ENCODE measurements at places on chromosomes 6 and 20.
A peak's percentile ranks its signal among the peaks of the same experiment; 100 is the strongest.

GRCh38 chr20:2804041-2804828 lies 3.8 kb upstream of the CPXM1 start:
- no peak for DNase-seq

GRCh38 chr6:113530769-113531168 lies 326.4 kb upstream of the MARCKS start:
- DNase-seq, result peak; percentile 36

- DNase-seq, result no peak
Measured at GRCh38 chr20:7772371-7772770, 167.9 kb downstream of the HAO1 start.

GRCh38 chr6:34207695-34208443 lies 28.8 kb upstream of the HMGA1 start:
- peak; percentile 40 for DNase-seq

- no peak for DNase-seq
Measured at GRCh38 chr20:6533761-6534479, 233.6 kb upstream of the BMP2 start.

GRCh38 chr20:64158346-64159285 lies 5.6 kb upstream of the MYT1 start:
- no peak for DNase-seq

DNA sequence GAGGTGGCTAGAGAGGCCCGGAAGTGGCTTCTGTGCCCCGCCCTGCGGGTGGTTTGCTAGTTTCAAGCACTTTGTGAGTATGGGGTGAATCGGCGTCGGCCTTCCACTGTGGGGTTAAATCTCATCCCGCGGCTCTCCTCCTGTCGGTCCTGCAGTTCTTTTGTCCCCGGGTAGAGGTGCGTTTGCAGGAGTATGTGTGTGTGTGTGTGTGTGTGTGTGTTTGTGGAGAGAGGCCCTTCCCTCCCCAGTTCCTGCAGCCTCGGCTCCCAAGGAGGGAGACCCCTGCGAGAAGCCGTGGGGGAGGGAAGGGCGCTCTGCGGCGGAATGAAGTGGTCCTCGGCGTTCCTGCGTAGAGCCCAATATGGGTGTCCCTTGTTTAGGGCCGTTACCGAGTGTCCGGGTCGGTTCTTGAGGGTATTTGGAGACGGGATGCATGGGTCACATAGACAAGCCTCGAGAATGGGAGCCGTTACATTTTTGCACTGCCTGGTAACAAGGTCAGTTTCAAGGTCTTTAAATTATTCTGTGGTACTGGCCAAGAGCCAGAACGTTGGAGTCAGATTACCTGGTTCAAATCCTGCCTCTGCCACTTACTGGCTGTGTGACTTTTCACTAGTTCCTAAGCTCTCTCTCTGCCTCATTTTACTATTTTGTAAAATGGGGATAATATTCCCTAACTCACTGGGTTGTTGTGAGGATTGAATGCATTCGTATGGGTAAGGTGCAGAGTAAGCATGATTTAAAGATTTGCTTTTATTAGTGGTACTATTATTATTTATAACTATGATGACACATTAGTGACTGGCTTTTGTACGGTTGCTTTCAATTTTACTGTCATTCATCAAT lies at the start of gene ZKSCAN3:
Gene ZKSCAN3 (plus strand): TSS at position 56 of the 846 bp plus-strand sequence. CDS start 9,640 bp downstream, outside the sequence.
- DNase-seq, result peak; percentile 84

DNA sequence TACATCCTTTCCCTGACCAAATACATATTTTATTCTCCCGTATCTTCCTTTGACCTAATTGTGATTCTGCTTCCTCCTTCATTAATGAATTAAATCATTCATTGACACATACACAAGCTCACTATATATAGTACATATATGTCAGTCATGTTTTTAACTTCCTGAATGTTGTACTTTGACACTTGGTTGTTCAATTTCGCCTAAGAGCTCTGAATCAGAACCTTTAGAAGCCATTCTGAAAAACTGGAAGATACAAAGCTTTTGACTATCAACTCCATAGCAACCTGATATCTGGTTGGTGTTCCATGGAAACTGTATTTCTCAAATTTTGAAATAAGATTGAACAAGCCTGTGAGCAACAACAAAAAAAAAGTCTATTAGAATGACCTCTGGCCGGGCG lies 27.3 kb upstream of the HFE start:
- DNase-seq, result peak; percentile 51

GRCh38 chr20:24964506-24964840 lies 15.4 kb downstream of the CST7 start:
- no peak for DNase-seq

DNA sequence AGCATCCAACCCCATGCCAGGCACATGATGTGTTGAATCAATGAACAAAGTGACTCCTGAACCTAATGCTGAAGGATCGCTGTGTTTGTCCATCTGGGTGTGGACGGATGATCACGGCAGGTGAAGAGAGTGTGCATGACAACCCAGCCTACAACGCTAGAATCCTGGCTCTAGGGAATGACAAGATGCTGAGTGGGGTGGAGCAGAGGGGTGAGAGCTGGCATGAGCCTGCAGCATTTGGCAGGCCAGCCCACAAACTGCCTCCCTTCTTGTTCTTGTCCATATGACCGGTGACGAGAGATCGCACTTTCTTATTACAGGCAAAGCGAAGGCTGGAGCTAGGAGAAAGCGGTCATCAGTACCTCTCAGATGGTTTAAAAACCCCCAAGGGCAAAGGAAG lies 54.7 kb upstream of the CDKAL1 start:
- DNase-seq, result no peak

DNA sequence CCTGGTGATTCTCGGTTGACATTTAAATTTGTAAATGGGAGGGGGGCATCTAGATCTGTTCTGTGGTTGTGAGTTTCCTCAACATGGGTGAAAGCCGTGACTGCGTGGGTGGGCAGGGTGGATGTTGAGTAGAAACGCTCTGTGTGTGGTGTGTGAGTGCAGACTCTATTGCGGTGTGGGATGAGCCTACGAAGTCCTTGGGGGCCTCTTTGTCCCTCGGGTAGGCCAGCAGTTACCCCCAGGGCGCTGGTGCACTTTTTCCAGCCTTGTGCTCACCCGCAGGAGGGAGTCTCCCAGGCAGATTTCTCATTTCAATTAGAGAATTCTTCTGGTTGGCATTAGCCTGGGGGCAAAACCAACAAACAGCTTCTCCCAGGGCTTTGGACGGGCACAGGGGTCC lies 10.6 kb downstream of the TOX2 start:
- DNase-seq, result no peak

GRCh38 chr6:7697432-7697819 lies 28.5 kb upstream of the BMP6 start:
- no peak for DNase-seq

GRCh38 chr6:104623052-104623690 lies 236.5 kb downstream of the HACE1 start:
- DNase-seq, result no peak

- no peak for DNase-seq
Measured at GRCh38 chr6:117487821-117488220, 5.3 kb downstream of the DCBLD1 start.

DNA sequence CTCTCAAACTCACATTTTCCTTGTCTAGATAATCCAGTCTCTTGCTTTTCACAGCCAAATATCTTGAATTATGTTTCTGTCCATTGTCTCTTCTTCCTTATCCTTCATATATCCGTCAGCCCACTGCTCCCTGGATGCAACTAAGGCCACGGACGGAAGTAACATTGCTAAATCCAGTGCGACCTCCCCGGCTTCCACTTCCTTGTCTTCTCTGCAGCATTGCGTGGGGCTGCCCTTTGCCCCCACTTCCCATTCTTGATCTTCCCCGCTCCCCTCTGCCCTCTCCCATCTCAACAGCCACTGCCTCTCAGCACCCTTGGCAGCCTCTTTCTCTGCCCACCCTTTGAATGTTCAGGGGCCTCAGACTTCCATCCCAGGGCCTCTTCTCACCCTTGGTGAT lies 190.4 kb upstream of the UST start:
- DNase-seq, result peak; percentile 49

DNA sequence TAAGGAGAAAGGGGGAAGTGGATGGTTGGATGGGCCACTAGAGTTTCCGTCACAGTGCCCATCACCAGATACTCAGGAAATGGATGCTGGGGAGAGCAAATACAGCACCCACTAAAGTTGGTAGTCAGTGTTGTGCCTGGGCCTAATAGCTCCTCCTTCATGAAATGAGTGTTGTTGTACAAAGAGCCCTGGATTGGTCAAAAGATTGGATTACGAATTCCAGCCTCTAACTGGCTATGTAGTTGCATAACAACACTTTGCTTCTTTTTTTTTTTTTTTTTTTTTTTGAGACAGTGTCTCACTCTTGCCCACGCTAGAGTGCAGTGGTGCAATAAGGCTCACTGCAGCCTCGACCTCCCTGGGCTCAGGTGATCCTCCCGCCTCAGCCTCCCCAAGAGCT lies 27.4 kb downstream of the KCNG1 start:
- DNase-seq, result no peak

- peak; percentile 9 for DNase-seq
Measured at GRCh38 chr6:89597988-89598387, 40.6 kb downstream of the LYRM2 start.

DNA sequence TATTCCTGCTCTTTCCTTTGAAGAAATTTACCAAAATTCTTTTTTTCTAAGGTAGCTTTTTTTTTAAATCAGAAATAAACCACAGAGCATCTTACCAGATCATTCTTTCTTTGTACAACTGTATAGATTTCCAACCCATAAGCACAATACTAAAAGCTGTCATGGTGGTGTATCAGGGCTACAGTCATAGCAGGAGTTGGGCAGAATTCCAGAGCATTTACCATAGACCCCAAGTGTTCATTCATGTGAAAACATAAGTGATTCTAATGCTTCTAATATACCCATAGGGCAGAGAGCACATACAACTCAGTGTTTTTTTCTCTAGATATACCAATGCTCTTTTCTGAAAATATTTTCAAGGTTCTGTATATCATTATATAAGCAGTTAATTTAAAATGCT lies 392.5 kb downstream of the FRK start:
- DNase-seq, result no peak

DNA sequence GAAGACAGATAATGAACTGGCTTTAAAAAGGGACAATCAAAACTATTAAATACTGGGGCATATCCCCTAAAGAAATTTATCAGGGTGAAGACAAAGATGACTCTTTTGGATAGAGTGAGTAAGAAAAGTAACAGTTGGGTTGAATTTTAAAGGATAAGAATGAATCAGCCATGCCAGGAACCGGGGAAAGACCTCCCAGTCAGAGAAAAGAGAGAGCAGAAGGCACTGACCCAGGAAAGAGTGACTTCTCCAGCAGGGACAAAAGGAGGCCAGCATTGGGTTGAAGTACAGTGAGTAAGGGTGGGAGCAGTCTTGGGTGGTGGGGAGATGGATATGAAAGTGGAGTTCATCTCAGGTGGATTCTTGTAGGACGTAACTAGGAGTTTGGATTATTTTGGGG lies 516.9 kb upstream of the JAG1 start:
- DNase-seq, result no peak

GRCh38 chr6:109612268-109612667 lies 78.7 kb downstream of the AK9 start:
- DNase-seq, result no peak

DNA sequence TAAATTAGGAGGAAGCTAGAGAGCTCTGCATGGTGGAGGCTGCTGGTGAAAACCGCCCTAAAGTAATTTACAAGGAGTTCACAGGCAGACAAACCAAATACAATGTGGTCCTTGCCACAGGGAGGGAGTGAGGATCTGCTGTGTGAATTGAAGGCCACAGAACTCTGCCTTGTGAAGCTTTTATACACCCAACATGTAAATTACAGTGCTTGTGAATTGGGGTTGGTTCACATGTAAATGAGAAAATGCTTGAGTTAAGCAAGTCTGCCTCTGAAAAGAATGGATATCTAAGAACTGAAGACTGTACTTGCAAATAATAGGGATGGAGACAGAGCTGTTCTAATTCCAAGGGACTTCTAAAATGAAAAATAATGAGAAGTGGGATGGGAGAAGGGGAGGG lies 194.2 kb downstream of the SLC35F1 start:
- no peak for DNase-seq

GRCh38 chr6:33198853-33199436 lies 1.5 kb downstream of the RXRB start:
- DNase-seq, result no peak

DNA sequence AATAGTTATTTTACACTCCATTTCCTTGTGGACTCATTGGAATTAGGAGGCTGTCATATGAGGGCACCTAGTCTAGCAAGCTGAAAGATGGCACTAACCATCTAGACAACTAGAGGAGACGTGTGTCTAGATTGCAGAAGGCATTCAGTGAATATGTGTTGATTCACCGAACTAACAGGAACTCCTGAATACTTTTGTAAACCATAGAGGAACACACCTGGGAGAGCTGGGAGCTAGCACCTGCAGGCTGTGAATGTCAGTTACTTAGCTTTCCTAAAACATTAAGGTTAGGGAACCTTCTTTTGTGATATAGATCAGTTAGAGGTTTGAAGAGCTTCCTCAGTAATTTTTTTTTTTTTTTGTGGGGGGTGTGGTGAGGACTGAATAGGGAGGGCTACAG lies 7.7 kb downstream of the OPN5 start:
- no peak for DNase-seq

- peak; percentile 11 for DNase-seq
Measured at GRCh38 chr6:169949511-169950097, 198.2 kb downstream of the ERMARD start.

DNA sequence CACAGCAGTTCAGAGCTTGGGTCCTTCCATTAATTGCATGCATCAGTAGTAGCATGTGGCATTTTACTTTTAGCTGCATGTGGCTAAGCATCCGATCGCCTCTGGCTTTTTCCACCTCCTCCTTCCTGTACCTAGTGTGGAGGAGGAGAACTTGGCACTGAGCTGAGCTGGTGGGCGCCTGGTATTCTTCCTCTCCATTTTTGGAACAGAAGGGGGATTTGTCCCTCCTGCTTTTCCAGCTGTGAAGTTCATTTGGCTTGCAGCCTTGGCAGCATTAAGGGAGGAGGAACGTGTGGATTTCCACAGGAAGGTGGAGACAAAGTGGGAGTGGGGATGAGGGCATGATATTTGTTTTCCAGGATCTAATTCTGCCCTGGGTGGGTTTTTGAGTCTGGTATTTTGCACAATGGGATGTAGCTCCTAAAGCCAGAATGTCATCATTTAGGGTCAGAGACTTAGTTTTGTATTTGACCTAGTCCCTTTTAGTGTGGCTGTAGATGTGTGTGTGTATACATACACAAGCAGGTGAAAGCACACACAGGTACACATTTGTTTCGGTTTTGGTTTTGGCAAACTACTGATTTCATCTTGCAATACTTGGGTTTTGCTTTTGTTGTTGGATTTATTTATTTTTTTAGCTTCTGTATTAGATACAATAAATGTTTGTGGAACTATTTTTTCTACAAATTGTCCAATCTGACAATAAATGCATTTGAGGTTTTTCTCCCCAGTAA lies 90.0 kb downstream of the SASH1 start:
- DNase-seq, result no peak

Data from inflammatory macrophage treated with lipopolysaccharide for 4 hours (primary cell).